ENCODE measurements at places on chromosomes 5 and 9.
A peak's percentile ranks its signal among the peaks of the same experiment; 100 is the strongest.

DNA sequence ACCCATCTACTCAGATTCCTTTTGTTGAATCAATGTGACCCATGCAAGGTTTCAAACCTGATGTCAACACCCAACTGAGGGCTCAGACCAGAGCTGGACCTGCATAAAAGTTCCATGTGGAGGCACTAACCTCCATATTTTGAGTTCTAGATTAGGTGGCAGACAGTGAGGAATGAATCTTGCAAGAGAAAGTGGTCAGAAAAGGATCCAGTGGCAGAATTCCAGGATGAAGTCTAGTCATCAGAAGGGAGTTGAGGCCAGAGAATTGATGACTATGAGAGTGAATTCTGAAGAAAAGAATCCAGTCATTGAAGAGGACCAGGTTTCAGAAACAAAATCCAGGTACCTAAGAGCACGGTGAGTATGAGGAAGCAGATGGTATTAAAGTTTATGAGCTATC is 205.1 kb upstream of the RGMB start:
- no peak for DNase-seq

DNA sequence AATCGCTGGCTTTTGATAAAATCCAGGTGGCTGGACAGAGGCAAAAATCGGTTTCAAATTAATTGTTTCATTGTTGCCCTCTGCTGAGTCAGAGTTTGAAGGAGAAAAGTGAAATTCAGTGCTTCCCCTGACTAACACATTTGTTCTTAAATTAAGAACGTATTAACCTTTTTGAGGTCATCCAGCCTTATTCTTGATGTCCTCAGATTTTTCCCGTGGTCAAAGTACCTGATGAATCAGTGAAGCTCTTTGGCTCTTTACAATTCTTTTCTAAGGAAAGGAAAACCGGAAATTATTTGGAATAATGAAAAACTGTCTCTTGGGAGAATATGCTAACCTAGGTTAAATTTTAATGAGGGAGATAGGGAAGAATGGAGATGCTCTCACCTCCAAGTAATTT is 21.6 kb downstream of the OSMR start:
- DNase-seq, result no peak

DNA sequence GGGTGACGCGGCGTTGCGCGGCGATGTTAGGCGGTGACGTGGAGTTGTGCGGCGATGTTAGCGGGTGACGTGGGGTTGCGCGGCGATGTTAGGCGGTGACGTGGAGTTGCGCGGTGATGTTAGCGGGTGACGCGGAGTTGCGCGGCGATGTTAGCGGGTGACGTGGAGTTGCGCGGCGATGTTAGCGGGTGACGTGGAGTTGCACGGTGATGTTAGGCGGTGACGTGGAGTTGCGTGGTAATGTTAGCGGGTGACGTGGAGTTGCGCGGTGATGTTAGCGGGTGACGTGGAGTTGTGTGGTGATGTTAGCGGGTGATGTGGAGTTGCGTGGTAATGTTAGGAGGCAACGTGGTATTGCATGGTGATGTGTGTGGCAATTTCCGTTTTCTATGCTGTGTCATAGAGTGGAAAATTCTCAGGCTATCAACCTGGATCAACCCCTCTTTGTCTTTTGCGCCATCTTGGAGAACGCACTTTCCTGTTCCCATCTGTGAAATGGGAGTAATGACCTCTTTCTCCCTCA is 76.0 kb downstream of the ANKRD33B start:
- DNase-seq, result no peak

DNA sequence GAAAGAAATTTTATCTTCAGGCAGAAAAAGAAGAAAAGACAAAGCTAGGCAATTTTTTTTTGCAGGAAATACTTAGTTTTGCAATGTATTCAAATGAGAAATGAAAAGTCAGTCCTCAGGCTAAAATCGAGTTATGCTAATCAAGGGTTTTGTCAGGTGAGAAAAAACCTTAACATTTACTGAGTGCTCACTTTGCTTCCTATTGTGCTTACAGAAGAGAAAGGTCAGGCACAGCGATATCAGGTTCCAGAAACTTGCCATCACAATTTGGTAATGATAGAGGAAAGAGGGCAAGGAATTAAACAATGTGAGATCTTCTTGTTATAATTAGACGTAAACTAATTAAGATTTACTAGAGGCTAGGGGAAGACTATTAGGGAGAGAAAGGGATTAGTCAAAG is 431.7 kb upstream of the CTNND2 start:
- DNase-seq, result no peak

- DNase-seq, result no peak
Measured at GRCh38 chr5:93578813-93579691, 2.0 kb downstream of the NR2F1-AS1 start.

DNA sequence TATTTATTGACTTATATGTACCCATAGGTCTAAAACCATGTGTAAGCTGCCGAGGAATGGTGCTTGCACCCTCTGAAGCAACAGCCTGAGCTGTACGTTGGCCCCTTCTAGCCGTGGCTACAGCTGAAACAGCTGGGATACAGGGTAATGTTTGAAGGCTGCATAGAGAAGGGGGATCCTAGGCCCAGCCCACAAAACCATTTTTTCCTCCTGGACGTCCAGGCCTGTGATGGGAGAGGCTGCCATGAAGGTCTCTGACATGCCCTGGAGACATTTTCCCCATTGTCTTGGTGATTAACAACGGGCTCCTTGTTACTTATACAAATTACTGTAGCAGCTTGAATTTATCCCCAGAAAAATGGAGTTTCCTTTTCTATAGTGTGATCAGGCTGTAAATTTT is 244.7 kb downstream of the COMMD10 start:
- no peak for DNase-seq

DNA sequence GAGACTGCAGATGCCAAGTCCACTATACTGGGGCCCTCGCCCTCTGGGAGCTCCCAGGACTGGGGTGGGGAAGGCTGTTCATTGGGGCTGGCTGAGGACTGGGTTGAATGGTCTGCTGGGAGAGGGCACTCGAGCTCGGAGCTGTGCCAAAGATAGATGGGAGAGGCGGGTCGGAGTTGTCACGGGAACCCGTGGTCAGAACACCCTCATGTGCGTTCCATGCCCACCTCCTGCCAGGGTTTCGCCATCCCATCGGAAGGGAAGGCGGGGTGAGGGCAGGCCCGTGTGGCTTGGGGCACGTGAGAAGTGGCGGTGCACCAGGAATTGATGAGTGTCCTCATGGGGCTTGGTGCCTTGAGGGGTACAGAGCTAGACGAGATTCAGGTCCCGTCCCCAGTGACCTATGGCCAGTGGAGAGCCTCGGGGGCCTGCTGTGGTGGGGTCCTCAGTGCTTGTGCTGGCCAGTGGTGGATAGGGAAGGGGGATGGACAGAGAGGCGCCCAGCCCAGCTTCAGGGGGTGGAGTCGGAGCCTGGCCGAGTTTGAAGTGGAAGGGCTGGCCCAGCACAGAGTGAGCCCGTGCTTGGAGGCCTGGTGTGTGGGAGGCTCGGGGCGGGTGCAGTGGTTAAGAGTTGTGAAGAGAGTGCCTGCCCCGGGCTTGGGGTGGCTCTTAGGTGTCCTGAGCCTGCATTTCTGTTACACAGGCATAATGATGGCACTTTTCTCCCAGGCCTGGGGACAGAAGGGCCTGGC is 4.3 kb downstream of the CACFD1 start:
- no peak for DNase-seq

GRCh38 chr5:18740301-18740700 is 1106.0 kb downstream of the TAF11L14 start:
- no peak for DNase-seq

DNA sequence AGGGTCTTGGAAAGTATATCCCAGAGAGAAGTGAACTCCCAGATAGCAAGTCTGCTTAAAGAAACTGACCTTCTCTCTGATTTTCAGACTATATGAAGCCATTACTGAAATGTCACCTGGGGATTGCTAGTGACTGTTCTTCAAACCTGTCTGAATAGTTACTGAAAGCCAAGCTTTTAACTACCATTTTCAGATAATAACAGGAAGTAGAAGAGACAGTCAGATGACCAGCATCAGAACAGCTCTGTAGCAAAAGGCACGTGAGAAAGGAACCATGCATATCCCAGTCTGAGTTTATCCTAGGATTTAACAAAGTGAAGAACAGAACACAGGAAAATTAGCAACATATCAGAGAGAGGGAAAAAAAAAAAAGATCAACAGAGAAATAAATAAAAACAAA is 74.9 kb upstream of the SELENOP start:
- DNase-seq, result no peak

GRCh38 chr9:16012621-16013020 is 459.8 kb downstream of the CCDC171 start:
- DNase-seq, result no peak

DNA sequence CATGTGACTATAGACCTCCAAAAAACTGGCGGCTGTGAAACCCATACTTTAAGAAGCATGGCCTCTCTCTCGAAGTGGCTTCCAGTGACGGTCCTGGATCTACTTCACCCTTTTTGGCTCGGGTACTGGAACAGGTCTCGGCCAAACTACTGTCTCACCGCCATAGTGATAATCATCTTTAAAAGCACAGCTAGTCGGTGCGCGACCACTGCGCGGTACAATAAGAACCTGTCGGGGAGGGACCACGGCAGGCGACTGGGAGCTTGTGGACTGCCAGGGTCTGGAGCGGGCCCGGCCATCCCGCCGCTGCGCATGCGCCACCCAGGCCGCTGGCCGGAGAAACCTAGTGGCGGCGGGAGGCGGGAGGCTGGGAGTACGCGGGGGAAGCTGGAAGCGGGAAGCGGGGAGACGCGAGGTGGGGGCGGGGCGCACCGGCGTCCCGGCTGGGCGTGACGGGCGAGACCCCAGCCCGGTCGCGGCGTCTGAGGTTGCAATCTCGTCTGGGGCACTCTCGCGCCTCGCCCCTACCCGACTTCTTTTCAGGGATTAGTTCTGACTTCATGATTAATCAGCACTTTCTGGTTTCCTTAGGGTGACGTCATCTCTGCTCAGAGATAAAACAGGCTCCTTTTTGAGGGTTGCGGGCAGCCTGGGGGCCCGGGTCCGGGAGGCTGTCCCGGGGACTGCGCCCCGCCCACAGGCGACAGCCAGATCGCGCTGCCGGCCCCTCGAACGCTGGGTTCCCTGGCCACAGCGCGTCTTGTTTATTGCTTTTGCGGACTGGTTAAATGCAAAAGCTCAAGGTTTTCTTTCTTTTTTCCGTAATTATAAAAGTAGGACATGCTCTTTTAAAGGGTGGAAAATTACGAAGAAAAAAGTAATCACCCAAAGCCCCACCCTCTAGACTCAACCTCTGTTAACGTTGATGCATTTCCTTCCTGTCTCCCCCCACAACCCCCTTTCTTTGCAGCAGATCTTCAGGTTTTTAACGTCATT is 266.8 kb downstream of the CWC27 start:
- peak; percentile 91 for DNase-seq

DNA sequence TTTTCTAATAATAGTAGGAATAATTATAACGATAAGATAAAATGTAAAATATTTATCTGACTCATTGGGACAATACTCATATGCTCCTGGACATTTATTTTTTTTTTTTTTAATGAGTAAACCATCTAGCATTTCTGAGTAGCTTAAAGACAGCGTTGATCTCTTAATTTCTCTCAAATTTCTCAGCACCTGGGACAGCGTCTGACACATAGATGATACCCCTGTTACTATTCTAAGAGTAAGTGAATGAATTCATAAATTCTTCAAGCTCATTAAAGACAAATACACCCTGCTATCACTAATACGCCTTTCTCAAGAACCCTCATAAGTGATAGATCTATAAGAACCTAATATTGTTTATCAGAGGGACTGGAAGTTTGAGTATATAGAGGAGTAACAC is 12.0 kb upstream of the HTR4 start:
- DNase-seq, result no peak

GRCh38 chr5:181099602-181100086 is 31.3 kb downstream of the OR2V1 start:
- DNase-seq, result no peak

Data from CD4-positive, alpha-beta T cell treated with Interleukin-2 at 100 ng/mL for 4 hours (primary cell).